ENCODE measurements at places on chromosomes 7 and 10.

- DNase-seq = no peak
Measured at GRCh38 chr10:124589491-124590041, 127.9 kb downstream of the LHPP start.

GRCh38 chr7:91880016-91880412 is 488 bp downstream of the MTERF1 start:
- no peak for DNase-seq

GRCh38 chr7:7868572-7868899 is 100.1 kb upstream of the GLCCI1 start:
- DNase-seq = no peak

DNA sequence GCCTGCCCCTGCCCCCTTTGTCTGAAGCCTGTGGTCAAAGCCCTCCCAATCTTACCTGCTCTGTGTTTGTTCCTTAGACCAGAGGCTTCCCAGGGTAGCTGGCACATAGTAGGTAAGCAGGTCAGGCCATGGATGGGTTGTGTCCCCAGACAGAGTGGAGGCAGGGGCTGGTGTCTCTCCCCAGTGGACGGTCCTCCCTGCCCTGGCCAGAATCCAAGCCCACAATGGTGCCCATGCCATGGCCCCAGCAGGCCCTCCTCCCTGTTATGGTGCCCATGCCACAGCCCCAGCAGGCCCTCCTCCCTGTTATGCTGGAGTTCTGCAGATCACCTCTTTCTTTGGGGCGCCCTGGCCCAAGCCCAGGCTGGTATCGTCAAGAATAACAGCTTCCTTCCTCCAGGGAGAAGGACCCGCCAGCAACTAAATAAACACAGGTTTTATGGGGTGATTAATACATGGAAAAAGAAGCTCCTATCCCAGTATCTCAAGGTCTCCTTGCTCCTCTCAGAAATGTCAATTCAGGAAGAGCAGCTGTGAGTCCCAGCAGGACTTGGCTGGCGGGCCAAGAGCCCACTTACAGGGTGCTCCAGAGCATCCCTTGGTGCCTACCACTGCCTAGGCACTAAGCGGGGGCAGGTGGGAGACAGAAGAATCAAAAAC is 82.0 kb downstream of the NEURL1 start:
- DNase-seq = no peak

DNA sequence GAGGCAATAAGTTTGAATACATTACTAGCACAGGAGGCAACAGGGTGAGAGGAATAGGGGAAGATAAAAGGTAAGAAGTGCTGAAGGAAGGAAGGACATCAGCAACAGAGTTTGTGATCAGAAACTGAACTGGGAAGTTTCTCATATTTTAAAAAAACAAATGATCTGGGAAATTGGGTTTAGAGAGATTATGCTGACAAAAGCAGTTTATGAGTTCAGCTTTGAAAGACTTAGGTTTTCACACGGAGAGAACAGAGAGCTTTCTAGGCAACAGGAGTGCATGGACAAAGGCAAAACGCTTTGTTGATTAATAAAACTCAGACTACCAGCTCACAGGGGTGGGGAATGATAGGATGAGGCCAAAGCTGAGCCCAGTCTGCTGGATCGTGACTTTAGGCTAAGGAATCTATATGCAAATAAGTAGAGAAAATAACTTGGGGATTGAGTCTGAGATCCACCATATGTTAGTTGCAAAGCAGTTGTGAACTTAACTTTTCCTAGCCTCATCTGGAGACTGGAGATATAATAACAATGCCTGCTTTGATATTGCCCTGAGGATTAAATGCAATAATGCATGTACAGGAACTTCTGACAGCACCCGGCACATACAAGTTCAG is 4.2 kb downstream of the OSBPL3 start:
- DNase-seq = no peak

DNA sequence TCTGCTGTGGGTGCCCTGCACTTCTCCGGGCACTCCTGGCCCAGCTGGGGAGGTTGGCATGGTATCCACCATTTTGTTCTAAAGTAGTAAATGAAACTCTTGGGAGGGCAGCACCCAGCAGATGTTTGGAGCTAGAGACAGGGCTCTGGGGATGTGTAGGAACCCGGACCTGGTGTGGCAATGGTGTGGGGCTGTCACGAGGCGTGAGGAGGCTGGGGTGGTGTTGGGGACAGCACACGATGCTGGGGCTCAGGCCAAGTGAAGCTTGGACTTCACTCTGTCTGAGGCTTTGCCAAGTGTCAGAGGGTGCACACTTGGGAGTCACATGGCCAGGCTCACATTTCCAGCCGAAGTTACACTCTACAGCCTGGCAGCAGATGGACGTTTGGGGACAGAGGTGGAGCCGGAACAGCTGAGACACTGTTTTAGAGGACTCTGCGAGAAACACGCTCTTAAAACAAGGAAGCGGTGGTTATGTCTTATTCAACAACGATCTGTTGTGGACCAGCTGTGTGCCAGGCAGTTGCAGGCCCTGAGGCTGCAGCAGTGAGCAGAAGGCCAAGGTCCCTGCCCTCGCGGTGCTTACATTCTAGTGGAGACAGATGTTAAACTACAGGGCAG is 118.2 kb downstream of the CUX1 start:
- no peak for DNase-seq

Data from stimulated activated CD4-positive, alpha-beta T cell treated with anti-CD3 and anti-CD28 coated beads, Interleukin-12 subunit alpha, Interleukin-12 subunit beta, amount 100 ng/mL, for 48 hours (primary cell).